ENCODE measurements at places on chromosomes 6 and 20.

DNA sequence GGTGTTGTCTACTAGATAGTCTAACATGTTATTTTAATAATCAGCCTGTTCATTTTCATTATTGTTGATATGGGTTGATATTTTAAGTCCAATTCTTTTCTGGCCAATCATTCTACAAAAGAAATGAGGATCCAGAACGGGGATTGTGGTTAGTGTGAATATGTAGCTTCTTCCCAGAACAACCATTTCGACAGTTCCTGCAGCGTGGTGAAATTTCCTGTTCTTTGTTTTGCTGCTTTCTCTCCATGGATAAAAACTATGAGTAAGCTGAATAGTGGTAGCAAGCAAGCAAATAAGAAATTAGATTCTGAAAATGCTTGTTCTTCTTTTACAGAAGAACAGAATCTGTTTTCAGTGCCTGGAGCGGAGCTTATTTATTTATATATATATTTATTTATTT lies 65.5 kb upstream of the F13A1 start:
- no peak overlapping the region for H3K27ac ChIP-seq
- no peaks in the 10 kb centered on the region for H3K36me3 ChIP-seq
- peak; percentile 73 for DNase-seq
- H3K27me3 ChIP-seq, result no peaks in the 10 kb centered on the region
- no peaks in the 10 kb centered on the region for H3K4me1 ChIP-seq
- no peak overlapping the region for H3K4me3 ChIP-seq

DNA sequence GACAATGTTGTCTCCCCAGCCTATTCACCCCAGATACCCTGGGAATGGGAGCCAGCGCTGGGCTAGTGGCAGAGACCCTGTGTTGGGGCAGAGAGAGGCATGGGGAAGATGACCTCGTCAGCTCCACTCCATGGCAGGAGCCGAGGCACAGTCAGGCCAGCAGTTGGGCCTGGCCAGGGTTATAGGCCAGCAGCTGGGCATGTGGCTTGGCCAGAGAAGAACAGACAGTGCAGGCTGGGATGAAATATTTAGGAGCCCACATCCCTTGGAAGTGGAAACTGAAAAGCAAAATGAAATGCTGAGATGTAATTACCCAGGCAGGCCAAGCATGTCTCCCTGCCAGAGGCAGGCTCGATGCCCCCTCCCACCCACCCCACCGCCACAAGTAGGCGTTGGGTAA lies 70.0 kb downstream of the GRM4 start:
- H3K4me3 ChIP-seq, result no peak overlapping the region
- H3K36me3 ChIP-seq, result no peaks in the 10 kb centered on the region
- peaks cover 14% of the 10 kb centered on the region for H3K27me3 ChIP-seq
- no peak overlapping the region for H3K27ac ChIP-seq
- DNase-seq, result no peak
- no peaks in the 10 kb centered on the region for H3K4me1 ChIP-seq

- no peak for DNase-seq
- no peaks in the 10 kb centered on the region for H3K4me1 ChIP-seq
- H3K27me3 ChIP-seq, result peaks cover 11% of the 10 kb centered on the region
- H3K36me3 ChIP-seq, result peaks cover 17% of the 10 kb centered on the region
- H3K4me3 ChIP-seq, result no peak overlapping the region
These were observed 10.4 kb downstream of the SRXN1 start for GRCh38 chr20:642398-643174.

GRCh38 chr6:104959026-104959858 lies 2.3 kb downstream of the LIN28B start:
- no peaks in the 10 kb centered on the region for H3K36me3 ChIP-seq
- H3K27ac ChIP-seq, result no peak overlapping the region
- no peaks in the 10 kb centered on the region for H3K4me1 ChIP-seq
- DNase-seq, result no peak

DNA sequence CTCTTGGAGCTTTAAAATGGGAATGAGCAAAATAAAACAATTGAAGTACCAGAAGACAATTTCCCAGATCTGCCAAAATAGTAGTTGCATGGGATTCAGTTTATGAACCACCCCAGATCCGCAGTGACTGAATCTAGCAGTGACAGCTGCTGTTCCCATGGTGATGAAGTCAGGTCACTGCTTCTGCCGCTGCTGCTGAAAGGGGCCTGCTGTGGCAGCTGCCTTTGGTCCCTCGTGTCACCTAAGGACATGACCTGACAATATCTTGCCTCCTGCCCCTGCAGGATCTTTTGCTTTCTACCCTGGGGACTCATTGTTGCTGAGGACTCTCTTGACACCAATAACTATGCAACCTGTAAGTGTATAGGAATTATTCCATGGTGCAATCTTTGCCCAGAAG lies 34.3 kb upstream of the OGFRL1 start:
- no peak overlapping the region for H3K4me3 ChIP-seq
- no peaks in the 10 kb centered on the region for H3K36me3 ChIP-seq
- no peak overlapping the region for H3K27ac ChIP-seq

GRCh38 chr6:90186026-90186425 lies 110.6 kb downstream of the BACH2 start:
- no peak overlapping the region for H3K27ac ChIP-seq
- H3K4me3 ChIP-seq, result no peak overlapping the region
- DNase-seq, result no peak
- H3K36me3 ChIP-seq, result no peaks in the 10 kb centered on the region

- no peak overlapping the region for H3K4me3 ChIP-seq
- DNase-seq, result no peak
- no peaks in the 10 kb centered on the region for H3K4me1 ChIP-seq
These were observed 245.3 kb downstream of the QKI start for GRCh38 chr6:163659803-163660202.

- no peak overlapping the region for H3K27ac ChIP-seq
- H3K4me3 ChIP-seq, result no peak overlapping the region
- no peak for DNase-seq
- H3K36me3 ChIP-seq, result peaks cover 43% of the 10 kb centered on the region
These were observed 30.3 kb downstream of the ZNF318 start for GRCh38 chr6:43339168-43339567.

- H3K27ac ChIP-seq, result peak overlapping the region; percentile 64
- H3K4me3 ChIP-seq, result no peak overlapping the region
- H3K36me3 ChIP-seq, result no peaks in the 10 kb centered on the region
- H3K4me1 ChIP-seq, result peaks cover 16% of the 10 kb centered on the region
These were observed 28.1 kb upstream of the PAQR8 start for GRCh38 chr6:52333840-52334200.

GRCh38 chr20:58464838-58465237 lies 50.4 kb downstream of the APCDD1L start:
- DNase-seq, result no peak
- H3K36me3 ChIP-seq, result peaks cover 7% of the 10 kb centered on the region
- H3K27me3 ChIP-seq, result no peaks in the 10 kb centered on the region
- no peak overlapping the region for H3K4me3 ChIP-seq

- no peaks in the 10 kb centered on the region for H3K4me1 ChIP-seq
- no peak for DNase-seq
- no peak overlapping the region for H3K27ac ChIP-seq
- no peak overlapping the region for H3K4me3 ChIP-seq
- H3K36me3 ChIP-seq, result no peaks in the 10 kb centered on the region
These were observed 120.8 kb upstream of the CDYL start for GRCh38 chr6:4655196-4656025.

DNA sequence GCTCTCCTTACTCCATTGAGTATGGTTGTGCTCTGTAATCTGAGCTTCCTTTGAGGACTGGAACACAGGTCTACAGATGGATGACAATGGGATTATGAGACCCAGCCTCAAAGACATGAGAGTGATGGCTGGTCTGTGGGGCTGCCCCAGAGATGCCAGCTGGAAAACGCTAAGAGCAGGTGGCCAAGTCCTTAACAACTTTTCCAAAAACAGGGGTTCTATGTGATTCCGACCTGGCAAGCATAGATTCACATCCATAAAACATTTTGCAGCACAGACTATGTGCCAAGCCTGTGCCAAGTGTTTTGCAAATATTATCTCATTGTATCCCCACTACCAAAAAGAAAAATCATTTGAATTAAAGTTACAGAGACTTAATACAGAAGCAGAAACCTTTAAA lies 270.4 kb downstream of the PTPRT start:
- no peaks in the 10 kb centered on the region for H3K27me3 ChIP-seq
- DNase-seq, result no peak
- peaks cover 6% of the 10 kb centered on the region for H3K36me3 ChIP-seq
- H3K27ac ChIP-seq, result no peak overlapping the region
- H3K4me1 ChIP-seq, result no peaks in the 10 kb centered on the region
- no peak overlapping the region for H3K4me3 ChIP-seq

- H3K36me3 ChIP-seq, result no peaks in the 10 kb centered on the region
- no peak for DNase-seq
- no peaks in the 10 kb centered on the region for H3K27me3 ChIP-seq
- no peaks in the 10 kb centered on the region for H3K4me1 ChIP-seq
These were observed 15.0 kb upstream of the MRAP2 start for GRCh38 chr6:84018453-84019061.

DNA sequence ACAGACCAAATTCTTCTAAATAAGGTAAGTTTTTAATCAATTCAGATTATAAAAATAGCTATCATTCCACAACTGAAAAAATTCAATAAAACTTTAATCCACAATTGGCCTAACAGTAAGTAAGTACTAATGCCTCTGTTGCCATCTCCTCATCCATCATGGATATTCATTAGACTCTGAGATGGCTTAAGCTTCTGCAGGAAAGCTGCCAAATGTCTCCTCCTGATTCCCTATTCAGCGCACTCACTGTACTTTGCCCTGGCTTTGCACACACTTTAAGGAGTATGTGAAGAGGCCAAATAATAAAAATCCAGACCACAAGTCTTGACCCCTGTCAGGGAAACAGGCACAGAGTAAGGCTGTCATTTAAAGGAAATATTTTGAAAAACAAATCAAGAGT lies 23.6 kb downstream of the PGM3 start:
- no peaks in the 10 kb centered on the region for H3K4me1 ChIP-seq
- no peak for DNase-seq

DNA sequence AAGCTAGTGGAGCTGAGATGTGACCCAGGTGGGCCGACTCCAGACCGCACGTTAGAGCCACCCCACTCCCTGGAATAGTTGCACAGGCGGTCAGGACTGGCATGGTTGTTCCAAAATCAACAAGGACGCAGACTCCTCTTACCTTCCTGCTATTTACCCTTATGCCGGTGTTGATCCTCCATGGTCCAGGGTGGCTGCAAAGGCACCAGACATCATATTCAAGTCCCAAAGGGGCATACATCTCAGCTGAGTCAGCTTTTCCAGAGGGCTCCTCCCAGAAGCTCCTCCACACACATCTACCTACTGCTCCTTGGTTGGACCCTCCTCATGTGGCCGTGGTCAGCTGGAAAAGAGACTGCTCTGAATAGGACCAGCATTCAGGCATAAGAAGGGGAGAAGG lies 112.2 kb downstream of the SYCP2 start:
- peak overlapping the region; percentile 97 for H3K27ac ChIP-seq
- peaks cover 34% of the 10 kb centered on the region for H3K4me1 ChIP-seq
- H3K27me3 ChIP-seq, result no peaks in the 10 kb centered on the region
- H3K36me3 ChIP-seq, result no peaks in the 10 kb centered on the region
- no peak overlapping the region for H3K4me3 ChIP-seq
- DNase-seq, result no peak

DNA sequence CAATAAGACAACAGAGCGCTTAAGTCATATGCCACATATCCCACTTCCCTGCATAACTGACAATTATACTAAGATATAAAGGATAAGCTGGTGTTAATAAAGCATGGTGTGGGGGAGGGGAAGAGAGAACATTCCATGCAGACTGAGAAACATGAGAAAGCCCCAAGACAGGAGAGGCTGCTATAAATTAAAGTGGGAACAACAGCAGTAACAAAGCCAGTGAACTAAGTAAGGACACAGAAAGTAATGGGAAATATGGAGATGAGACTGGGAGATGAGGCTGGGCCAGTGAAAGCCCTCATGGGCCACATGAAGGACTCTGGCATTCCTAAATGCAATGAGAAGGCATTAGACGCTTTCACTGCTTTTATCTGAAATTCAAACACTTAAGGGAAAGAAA lies 41.3 kb downstream of the SESN1 start:
- DNase-seq, result no peak
- H3K27me3 ChIP-seq, result no peaks in the 10 kb centered on the region
- no peaks in the 10 kb centered on the region for H3K36me3 ChIP-seq
- H3K4me1 ChIP-seq, result peaks cover 44% of the 10 kb centered on the region

- no peaks in the 10 kb centered on the region for H3K36me3 ChIP-seq
- DNase-seq, result no peak
- peaks cover 100% of the 10 kb centered on the region for H3K27me3 ChIP-seq
- no peak overlapping the region for H3K4me3 ChIP-seq
These were observed 6.4 kb upstream of the HLA-DOA start for GRCh38 chr6:33015798-33016197.

DNA sequence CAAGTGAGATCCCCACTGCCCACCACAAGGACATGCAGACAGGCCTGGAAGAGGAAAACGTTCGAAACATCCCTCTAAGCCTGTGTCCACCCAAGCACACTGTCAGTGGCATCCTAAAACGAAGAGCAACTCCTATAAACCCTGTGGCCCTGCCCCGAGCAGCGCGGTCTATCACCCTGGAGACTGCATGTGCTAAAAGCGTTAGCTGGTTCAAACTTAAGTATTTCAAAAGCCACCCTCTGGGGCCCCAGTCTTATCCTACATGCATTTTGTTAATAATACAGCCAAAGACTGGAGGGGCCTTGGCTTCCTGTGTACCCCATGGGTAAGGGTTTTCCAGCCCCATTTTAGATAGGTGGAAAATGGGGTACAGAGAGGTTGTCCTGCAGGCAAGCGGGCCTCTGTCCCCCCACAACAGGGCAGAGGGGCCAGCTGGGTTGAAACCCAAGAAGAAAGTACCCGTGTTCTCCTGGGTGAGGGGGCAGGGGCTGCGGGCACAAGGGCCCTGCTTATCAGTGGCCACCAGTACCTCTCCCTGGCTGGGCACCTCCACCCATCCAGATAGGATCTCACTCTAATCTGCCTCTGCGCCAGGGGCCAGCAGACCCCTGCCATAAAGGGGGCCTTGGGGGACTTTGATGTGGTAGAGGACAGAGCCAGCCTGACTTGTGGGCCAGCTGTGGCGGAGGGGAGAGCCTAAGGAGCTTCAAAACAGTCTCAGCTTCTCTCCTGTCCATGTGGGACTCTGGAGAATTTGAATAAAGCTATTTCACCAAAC lies 28.3 kb downstream of the PREX1 start:
- H3K27ac ChIP-seq, result no peak overlapping the region
- DNase-seq, result no peak
- peaks cover 50% of the 10 kb centered on the region for H3K27me3 ChIP-seq

DNA sequence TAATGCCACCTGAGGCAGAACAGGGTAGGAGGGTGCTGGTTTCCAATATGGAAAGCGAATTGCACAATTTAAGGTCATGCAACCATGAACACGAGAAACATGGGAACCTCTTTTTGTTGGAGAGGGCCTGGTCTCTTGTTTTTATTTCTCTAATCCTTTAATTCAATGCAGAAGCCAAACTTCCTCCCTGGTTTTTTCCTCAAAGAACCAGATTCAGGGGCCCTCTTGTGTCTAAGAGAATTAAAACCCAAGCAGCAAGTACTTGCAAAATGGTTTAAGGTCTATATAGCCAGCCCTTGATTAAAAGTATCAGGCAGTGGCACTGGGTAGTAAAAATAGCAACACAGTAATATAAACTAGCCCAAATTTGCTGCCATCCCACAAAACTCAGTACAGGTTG lies 19.5 kb downstream of the GSTA4 start:
- peaks cover 5% of the 10 kb centered on the region for H3K36me3 ChIP-seq
- no peak for DNase-seq
- H3K27ac ChIP-seq, result no peak overlapping the region
- no peaks in the 10 kb centered on the region for H3K4me1 ChIP-seq
- H3K4me3 ChIP-seq, result no peak overlapping the region
